ENCODE measurements at places on chromosomes 11 and 22.

DNA sequence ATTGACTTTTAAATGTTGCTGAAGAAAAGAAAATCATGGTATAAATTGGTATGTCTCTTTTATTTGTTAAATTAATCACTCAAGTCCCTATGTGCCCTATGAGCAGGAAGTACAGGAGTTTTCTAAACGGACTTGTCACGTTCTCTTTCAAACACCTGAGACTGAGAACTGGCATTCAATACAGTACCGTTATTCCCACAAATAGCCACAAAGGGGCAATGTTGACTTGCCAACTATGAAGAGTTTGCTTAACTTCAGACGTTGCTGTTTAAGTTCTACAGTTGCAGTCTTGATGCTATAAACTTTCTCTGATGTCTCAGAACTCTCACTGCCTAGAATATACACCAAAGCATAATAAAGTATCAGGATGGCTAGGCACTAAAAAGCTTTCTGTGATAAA is 7.6 kb downstream of the OR56A1 start:
- DNase-seq = peak; percentile 9

DNA sequence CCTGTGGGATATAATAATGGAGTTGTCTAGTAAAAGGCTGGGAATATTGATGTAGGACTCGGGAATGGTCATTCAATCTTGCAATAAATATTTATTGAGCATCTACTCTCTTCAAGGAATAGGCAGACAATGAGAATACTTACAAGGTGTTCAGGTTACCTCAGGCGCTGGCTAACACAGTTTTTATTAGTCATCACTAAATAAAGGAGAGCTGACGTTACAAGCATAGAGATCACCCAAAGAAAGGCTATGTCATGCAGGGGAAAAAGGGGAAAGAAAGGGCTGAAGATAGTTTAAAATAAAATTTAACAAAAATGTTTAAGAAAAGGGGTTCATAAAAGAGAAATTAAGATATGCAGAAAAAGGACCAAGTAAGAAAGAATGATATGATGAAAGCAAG is 15.8 kb upstream of the CTSC start:
- no peak for DNase-seq

- DNase-seq = no peak
Observed at GRCh38 chr11:20090654-20091374, 69.5 kb downstream of the DBX1 start.

- DNase-seq = no peak
Observed at GRCh38 chr22:48894804-48895250, 932.8 kb downstream of the BRD1 start.

- no peak for DNase-seq
Observed at GRCh38 chr22:46377525-46378425, 42.3 kb downstream of the TRMU start.

- no peak for DNase-seq
Observed at GRCh38 chr11:10021563-10021962, 272.5 kb downstream of the SBF2 start.

- no peak for DNase-seq
Observed at GRCh38 chr11:43547430-43547831, 133.1 kb upstream of the HSD17B12 start.

- no peak for DNase-seq
Observed at GRCh38 chr11:131446590-131447275, 76.3 kb downstream of the NTM start.

DNA sequence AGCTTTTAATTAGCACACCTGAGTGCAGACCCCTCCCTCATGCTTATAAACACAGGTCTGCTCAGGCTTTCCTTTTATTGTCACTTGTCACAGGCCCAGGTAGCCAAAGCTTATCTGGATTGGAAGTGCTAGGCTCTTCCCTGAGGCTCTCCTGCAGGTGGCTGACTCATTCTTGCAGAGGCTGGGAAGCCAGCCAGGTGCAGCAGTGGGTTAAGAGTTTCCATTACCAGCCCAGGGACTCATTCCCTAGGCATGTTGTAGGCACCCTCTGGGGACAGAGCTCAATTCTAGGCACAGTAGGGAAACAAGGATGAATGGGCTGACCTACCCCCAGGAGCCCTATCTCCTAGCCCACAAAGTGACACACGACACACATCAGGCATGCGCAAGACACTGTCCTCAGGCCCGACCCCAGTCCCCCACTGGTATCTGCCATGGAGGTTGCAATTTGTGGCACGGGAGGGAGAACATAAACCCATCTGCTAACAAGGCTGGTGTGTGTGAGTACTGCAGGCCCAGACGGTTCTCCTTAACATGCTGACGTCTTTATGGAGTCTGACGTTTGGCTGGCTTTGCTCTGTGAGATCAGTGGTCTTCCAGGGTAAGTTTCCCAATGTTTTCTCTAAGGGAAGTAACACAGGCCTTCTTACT is 94.2 kb downstream of the ABTB2 start:
- no peak for DNase-seq

DNA sequence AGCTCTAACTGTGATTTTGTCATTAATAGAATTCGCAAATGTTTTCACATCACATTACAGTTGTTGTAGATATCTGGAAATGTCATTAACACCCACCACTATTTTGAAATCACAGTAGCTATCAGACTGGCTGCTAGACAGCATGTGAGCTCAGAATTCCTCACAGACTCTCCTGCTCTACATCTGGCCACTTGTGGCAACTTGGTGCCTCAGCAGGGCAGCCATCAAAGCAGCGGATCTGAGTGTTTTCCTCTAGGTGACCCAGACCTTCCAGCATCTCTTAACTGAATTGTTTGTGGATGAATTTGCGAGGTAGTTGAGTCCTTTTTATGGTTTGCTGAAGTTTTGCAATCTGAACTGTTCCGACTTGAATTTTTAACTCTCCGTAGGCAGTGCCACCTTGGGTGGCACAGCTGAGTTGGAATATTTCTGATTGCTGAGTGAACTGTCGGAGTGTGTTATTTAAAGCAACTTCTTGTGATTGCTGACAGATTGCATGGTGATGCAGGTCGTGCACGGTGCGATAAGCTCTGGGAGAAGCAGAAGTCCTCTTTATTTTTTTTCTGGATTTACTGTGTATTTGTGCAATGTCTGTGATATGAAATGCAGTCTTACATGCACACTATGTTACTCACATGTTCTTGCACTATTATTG is 114.0 kb upstream of the PLET1 start:
- peak; percentile 61 for DNase-seq

DNA sequence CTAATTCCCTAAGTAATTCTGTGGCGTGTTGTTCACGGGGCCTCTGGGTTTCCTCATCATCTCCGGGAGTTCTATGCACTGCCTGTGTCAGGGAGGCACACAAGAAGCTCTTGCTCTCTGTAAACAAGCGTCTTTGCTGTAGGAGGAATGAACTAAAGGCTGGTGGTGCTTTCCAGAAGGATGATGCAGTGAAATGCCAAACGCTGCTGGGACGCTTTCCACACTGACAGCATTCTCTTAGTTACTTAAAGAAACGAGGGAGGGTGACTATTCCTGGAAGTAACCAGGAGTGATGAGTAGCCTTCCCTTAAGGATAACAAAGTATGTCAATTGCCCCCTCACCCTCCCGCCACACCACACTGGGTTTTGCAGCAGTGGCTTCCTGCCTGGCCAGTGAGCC is 38.5 kb upstream of the NUP50 start:
- no peak for DNase-seq

- DNase-seq = no peak
Observed at GRCh38 chr11:69697861-69698260, 6.0 kb downstream of the FGF19 start.

DNA sequence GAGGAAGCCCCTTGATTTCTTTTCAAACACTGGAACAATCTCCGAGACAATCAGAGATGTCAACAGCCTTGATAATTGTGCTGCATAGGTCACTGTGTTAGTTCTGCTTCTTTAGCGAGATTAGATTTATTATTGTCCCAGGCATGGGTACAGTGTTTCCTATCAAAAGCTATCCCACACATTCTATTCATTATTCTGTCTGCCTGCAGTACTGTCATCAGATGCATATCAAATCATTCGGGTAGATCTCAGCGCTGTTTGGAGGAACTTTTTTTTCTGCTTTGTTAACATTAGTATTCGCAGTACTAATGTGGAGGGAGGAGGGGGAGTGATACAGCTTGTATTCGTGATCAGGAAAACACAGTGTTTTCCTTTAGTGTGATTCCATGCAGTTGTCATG is 208.0 kb downstream of the C11orf91 start:
- DNase-seq = no peak

- DNase-seq = no peak
Observed at GRCh38 chr11:78230161-78230877, 41.6 kb downstream of the USP35 start.

DNA sequence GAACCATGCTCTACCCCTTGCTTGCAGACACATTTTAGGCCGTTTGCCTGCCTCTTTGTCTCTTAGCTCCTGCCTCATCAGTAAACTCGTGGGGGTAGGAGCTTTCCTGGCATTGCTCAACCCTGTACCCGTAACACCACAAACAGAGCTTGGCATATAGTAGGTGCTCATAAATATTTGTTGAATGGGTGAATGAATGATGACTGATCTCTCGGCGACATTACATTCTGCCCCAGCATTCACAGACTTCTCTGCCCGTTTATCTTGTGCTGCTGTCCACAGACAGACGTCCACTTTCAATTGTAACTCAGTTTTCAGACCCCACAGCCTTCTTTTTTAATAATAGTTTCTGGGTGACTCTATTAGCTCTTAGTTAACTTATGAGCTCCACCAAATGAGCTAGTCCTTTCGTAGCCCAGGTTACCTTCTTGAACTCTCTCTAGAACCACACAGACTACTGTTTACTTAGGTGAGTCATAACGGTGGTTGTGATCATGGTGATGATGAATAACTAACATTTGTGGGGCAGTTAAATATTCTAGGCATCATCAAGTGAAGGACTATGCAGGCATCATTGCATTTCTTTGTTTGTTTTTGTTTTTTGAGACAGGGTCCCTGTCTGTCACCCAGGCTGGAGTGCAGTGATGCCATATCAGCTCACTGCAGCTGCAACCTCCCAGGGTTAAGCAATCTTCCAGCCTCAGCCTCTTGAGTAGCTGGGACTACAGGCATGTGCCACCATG is 188.4 kb downstream of the ADAMTS15 start:
- no peak for DNase-seq

Measured in putamen (tissue), 1 donor.